ENCODE measurements at places on chromosomes 3 and 15.

DNA sequence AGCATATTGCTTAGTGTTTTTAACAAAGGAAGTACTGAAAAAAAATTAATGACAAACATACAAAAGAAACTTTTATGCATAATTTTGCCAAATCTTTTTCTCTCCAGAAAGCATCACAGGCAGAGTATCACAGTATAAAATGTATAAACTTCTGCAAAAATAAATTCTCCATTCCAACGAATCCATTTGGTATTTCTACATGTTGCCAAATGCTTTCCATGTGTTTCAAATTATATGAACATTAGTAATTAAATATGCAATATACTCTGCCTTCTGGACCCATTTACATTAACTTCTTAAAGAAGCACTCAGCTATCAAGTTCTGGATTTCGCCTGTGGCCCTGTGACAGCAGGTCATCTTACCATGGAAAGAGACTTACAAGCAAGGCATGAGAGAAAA, 189.1 kb upstream of the ALCAM start:
- DNase-seq, result no peak

DNA sequence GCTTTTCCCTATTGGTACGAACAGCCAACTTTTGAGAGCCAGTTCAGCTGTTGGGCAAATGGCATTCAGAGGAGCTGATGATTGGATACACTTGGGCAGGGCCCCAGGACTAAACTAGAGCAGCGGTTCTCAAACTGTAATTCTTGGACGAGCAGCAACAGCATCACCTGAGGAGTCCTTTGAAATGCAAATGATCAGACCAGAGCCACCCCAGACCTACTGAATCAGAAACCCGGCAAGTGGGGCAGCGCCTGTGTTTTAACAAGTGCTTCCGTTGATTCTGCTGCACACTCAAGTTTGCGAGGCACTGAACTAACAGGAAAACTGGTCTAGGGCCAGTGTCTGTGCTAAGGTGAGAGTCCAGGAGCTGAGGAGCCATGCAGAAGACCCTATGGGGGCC, 239.7 kb downstream of the UACA start:
- peak; percentile 29 for DNase-seq

DNA sequence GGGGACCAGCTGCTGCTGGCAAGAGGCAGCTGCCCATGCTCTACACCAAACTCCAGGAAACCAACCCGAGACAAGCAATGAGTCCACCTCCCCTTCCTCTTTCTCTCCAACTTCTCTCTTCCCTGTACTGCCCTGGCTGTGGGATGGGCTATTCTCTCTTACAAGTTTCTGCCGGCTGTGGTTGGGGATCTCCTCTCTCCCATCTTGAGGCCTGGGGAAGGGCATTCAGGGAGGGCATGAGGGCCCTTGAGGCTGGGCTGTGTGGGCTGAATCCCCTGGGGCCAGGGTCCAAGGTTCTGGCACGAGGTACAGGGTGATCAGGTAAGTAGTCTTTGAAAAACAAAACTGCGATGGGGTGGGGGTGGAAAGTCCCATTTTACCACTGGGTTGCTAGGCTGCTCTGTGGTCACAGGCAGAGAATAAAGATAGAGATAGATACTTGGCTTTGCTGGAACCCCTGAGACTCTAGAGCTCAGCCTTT, 32.3 kb upstream of the CTSH start:
- DNase-seq, result no peak

DNA sequence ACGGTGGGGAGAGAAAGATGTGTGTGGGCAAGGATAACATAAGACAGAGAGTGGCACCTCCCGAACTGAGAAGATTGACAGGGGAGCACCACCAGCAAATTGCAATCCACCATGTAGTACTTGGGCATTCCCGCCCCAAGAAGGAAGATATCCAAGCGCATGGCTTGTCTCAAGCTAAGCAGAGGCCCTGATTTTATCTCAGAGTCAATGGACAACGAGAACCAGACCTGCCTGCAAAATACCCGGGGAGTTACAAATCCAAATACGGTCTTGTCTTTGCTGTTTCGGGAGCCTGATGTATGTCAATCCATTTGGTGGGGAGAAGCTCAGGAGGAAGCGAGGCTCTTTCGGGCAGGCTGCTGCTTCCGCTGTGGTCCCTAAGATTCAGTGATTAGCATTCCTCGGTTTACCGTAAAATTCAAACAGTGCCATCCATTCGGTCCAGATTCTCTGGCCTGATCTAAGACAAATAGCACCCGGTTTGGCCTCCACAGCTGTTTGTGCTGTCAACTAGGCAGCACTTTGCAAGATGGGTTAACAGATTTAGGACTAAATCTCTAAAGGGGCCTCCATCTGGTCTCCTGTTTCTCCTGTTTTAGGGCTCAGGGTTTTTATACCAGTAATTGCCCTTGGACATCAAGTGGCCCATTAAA, 97.7 kb upstream of the WNT5A start:
- no peak for DNase-seq

GRCh38 chr15:39613861-39614260, 33.0 kb downstream of the THBS1 start:
- no peak for DNase-seq

- no peak for DNase-seq
Observed at GRCh38 chr15:51499379-51499976, 123.1 kb downstream of the DMXL2 start.

- no peak for DNase-seq
Observed at GRCh38 chr15:83999396-84000135, 236.0 kb upstream of the GOLGA6L4 start.
